ENCODE measurements at places on chromosomes 16 and 17.

DNA sequence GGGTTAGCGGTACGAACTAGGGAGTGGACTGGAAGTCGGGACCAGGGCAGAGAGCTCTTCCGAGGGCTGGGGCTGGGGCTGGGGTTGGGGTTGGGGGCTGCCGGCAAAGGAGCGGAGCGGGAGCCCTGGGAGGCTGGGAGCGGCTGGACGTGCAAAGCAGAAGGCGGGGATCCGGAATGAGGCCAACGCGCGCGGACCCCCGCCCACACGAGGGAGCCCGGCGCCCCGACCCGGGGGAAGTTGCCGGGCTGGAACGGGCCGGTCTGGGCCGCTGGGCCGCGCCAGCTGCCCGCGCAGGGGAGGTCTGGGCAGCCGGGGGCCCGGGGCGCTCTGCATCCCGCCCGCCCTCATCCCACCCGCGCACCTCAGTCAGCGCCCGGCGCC, 323 bp downstream of the ST3GAL2 start:
- no peak for DNase-seq

DNA sequence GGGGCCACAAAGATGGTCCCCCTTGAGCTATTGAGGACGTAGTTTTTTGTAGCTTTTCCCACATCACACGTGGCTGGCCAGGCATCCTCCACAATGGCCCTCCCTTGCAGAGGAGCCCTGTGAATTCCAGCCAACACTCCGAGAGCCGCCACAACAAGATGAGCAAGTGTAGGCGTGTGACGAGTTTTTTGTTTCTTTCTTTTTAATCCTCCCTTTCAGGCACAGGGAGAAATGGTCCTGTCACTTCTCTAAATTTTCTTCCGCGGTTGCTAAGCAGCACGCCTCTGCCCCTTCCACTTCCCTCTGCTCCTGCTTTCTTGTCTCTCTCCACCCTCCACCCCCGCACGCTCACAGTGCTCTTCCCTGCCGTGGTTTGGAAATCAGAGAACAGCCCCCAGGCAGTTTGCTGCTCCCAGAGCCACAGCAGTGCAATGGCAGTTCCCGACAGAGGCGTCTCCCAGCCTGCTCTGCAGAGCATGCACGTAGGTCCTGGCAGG, 68.0 kb upstream of the MRTFB start:
- DNase-seq = no peak

DNA sequence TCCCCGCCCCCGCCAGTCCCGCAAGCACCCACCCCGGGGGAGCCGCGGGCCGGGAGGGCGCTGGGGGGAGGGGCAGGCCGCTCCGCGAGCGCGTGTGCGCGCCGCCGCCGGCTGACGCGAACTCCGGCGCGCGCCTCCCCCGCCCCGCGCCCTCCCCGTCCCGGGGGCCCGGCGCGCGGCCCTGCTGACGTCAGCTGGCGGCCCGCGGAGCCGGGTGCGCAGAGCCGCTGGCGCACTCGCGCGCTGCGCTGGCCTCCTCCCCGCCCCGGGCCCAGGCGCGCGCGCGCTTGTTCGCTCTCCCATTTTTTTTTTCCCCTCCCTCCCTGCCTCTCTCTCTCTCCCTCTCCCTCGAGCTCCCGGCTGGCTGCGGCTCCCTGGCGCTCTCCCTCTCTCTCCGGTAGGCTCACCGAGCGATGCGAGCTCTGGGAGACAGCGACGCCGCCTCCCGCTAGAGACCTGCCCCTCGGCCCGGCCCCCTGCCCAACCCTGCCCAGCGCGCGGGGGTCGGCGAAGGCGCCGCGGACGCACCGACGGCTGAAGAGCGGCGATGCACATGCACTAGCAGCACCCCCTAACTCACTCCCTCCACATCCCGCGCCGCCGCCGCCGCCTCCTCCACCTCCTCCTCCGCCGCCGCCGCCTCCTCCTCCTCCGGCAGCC, at the start of gene GNAO1:
GNAO1 (plus strand) TSS at position 334 of the 660 bp plus-strand sequence. CDS start 747 bp downstream, outside the sequence.
- no peak for DNase-seq

DNA sequence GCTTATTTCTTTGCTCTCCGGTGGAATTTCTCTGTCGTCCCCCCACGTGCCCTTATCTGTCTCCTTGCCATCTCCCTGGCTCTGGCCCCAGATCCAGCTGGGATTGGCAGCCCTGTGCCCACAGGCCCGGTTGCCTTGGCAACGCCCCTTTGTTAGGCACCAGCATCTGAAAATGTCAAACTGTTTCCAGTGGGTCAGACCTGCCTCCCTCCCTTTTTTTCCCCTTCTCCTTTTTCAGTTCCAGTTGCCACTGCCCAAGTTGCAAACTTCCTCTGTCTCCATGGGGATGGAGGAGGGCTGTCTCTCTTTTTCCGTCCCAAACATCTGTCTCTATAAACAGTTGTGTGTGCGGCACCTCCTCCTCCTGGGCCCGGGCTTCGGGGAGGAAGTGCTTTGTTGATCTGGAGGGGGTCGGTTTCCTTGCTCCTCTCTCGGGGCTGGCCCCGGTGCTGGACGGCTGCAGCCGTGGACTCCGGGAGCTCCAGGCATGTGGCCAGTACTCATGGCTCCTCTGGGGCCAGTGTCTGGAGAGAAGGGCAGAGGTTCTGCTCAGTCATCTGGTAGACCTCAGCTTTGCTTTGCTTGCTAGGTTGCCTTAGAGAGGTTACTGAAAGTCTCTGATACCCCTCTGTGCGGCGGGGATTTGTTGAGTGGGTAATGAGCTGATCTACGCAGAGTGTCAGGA, 35.3 kb downstream of the SOCS3 start:
- no peak for DNase-seq

Data from RWPE2 (cell line).